ENCODE measurements at places on chromosomes 1 and 21.

- no peak for DNase-seq
These were observed 71.4 kb downstream of the CC2D1B start for GRCh38 chr1:52294580-52294979.

DNA sequence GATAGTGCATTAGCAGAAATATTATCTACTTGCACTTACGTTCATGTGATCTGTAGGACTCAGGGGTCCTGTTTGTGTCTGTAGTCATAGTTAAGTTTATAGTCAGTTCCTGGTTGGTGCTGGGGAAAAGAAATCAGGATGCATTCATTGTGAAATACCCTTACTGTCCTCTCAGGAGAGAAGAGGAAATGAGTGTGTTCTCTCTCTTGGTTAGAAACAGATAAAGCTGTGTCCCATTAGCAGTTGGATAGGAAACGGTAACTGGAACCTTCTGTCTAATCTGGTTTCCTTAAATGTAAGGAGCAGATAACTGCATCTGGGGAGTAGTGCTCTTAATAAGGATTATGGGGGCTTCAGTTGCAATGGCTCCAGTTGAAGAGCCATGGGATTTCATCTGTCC is 8.9 kb downstream of the SDCCAG8 start:
- DNase-seq, result no peak

DNA sequence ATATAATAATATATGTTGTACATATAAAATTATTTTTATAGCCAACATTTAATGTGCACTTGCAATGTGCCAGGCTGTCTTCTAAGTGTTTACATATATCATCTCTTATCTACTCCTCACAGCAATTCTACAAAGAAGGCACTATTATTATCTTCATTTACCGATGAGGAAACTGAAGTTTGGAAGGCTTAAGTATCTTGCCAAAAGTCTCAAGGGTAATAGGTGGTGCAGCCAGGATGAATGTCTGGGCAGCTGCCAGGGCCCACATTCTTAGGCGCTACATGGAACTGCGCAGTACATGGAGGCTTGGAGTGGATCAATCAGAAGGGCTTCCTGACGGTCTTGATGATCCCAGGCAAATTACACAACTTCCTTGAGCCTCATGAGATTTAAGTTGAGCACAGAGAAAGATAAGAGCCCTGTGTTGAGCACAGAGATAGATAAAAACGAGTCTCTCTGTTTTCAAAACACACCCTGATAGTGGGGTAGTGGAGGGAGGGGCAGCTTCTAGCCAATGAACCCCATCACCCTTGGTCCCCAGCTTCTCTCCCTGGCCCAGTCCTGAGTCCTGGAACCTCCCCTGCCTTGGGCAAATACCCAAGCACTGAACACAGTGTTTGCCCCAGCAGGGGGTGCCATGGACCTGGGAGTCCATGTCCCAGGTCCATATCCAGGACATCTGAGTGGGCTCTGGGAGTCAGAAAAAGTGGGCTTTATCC is 9.2 kb downstream of the POU3F1 start:
- DNase-seq, result no peak

- DNase-seq, result no peak
These were observed 114.1 kb downstream of the LHX4 start for GRCh38 chr1:180343921-180344769.

DNA sequence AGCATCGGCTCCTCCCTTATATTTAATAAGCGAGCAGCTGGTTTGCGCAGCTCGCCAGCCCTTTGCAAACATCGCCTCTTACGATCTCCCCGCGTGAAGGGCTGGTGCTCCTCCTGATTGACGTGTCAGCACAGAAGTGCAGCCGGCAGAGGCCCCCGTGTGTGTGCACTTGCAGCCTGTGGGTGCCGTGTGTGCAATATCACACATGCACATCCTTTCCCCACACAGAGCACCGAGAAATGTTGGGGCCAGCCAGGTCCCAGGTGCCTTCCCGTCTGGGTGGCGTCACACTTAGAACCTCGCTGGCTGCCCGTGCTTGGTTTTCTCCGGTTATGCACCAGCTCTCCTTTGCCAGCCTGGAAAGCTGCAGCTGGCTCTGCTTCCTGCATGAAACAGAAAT is 126.6 kb upstream of the AJAP1 start:
- no peak for DNase-seq

DNA sequence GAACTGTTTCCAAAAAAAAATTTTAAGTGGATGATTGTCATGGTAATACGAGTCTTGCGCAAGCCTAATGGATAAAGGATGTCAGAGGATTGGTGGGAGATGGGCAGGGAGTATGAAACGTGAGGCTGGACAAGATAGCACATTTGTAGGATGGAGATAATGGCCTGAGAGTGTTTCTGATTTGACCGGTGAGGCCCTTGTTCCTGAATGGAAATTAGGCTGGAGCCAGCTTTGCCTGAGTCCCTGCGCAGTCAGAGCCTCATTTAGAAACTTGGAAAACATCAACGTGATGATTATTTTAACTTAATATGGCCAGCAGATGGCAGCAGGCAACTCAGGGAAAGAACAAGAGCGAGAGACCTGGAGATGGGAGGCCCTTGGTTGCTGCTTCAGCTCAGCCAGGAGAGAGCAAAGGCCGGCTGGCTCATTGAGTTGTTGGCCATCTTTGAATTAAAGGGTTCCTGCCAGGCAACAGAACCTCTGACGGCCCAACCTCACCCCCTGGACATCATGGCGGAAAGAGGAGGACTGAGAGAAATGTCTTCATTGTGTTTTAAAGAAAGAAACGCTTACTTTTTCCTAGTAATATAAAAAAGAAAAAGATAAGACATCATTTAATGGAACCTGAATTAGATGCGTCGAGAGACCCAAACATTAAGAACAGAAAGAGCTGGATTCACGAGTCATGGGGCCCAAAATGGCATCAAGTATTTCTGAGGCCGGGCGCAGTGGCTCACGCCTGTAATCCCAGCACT is 80.3 kb downstream of the SELENOF start:
- DNase-seq, result peak; percentile 6

GRCh38 chr1:228099331-228099732 is 3.8 kb downstream of the C1orf35 start:
- DNase-seq, result no peak

DNA sequence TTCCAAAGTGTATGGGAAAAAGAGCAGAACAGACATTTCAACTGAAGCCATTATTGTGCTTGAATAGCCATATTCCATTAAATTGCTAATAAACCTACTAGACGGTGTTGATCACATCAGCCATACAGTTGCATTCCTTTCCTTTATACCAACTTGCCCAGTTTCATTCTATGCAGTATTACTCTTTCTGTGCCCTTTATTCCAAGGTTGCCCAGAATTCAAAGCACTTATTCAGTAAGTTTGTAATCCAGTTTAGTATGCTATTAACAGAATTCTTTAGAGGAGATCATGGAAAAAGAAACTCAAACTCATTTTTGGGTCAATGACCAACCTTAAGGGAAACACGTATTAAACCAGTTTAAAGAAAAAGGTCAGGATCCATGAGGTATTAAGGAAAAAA is 89.5 kb downstream of the DDAH1 start:
- no peak for DNase-seq

All from stimulated activated CD8-positive, alpha-beta memory T cell treated with anti-CD3 and anti-CD28 coated beads, Interleukin-4, amount 100 ng/mL, for 24 hours (primary cell).